ENCODE measurements at places on chromosomes 16 and 17. TPM values are rescaled to one million over a fixed set of nuclear protein-coding genes. Genes with fewer than 3 reads are reported as not detected.

DNA sequence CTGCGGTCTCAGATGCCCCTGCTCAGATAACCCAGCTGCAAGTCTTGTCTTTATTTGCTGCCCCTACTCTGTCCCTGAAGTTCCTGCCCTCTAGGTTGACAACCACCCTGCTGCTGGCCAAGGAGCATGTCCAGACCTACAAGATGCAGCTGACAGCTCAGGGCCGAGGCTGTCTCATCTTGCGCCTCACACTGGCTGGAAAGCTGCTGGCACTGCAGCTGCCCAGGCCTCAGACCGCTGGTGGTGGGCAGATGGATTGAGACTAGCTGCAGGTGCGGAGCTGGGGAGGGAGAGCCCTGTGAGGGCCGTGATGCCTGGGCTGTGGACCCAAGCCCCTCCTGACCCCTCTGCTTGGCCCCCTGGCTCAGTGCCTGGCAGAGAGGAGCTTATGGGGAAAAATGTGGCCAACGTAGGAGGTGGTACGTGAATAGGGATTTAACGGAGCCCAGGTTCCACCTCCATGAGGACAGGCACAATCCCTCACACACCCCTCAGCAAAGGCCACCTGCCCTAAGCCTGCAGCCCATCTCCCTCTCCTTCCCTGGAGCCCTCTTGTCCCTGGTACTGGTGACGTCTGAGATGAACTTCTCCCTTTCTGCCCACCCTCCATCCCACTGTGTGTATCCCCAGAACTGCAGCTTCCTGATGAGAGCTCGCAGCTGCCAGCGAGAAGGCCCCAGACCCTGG lies 8.3 kb upstream of the GALK1 start:
- DNase-seq = peak; percentile 35

GRCh38 chr17:77888242-77889134 lies 70.0 kb upstream of the TNRC6C start:
- DNase-seq = no peak

- DNase-seq = no peak
Measured at GRCh38 chr16:85918436-85918835, 19.5 kb downstream of the IRF8 start.

- DNase-seq = no peak
Measured at GRCh38 chr17:18326572-18326971, 11.5 kb downstream of the SMCR8 start.

GRCh38 chr17:38673707-38674013 lies 1.1 kb downstream of the EPOP start:
- no peak for DNase-seq

- DNase-seq = peak; percentile 50
Measured at GRCh38 chr16:49280105-49280741, 1.4 kb downstream of the CBLN1 start.

DNA sequence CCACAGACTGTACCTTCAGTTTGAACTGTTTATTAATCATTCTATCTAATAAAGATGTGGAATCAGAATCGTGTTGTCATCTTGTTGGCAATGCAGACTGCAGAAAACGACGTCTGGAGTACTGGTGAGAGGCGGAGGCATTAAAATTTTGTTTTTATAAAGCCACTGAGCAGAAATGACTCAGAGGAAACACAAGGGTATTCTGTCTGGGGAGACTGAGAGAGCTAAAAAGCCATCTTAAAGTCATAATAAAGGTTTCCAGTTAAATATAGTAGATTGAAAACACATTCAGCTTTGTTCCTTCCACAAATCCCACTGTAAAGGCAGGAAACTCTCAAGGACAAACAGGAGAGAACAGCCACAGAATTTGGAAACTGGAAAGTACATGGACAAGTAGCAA lies 74.2 kb downstream of the CPPED1 start:
- no peak for DNase-seq

- DNase-seq = no peak
Measured at GRCh38 chr17:82567286-82567685, 47.8 kb downstream of the FOXK2 start.

GRCh38 chr17:63675607-63676546 lies 24.0 kb downstream of the LIMD2 start:
- peak; percentile 76 for DNase-seq

DNA sequence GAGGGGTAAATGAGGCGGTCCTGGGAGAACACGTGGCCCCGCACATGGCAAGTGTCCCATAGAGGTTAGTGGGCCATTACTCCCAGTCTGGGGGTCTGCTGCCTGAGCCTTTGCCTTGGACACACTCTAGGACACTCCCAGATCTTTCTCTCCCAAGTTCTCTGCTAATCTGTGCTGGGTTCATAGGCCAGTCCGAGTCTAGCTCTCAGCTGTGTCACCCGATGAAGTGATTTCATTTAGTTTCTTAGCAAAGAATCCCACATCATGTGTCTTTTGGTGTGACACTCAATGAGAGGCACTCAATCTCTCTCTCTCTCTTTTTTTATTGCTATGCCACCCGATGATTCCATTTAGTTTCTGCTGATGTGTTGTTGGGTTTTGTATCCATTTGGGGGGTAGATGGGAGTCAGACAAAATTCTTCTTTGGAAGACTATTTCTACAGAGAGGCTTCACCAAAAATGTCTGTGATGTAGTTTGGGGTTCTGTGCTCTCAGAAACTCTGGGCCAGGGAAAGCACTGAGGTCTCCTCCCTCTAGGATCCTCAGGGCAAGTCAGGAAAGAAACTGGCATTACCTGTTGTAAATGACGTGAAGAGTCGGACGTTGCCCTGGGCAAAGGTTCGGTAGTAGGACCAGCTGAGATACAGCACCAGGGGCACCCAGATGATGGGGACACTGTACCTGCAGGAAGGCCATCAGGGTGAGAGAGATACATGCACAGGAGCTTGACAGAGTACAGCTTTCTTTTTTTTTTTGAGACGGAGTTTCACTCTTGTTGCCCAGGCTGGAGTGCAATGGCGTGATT lies 25.2 kb upstream of the MLKL start:
- DNase-seq = no peak

GRCh38 chr16:29810699-29811169 lies 1.3 kb upstream of the PRRT2 start:
- DNase-seq = no peak

Gene TBC1D3I
- total RNA-seq = not detected

Gene IRX5
- not detected for total RNA-seq

Gene MLLT6
- total RNA-seq = 21.8 TPM

Gene SETD6
- total RNA-seq = 21.3 TPM
